ENCODE measurements at places on chromosomes 3 and 15. TPM values are rescaled to one million over a fixed set of nuclear protein-coding genes. Genes with fewer than 3 reads are reported as not detected.

GRCh38 chr3:128873244-128874022 lies 6.0 kb upstream of the ACAD9 start:
- DNase-seq: no peak

CLDN16 gene
- not detected for polyA plus RNA-seq

DNA sequence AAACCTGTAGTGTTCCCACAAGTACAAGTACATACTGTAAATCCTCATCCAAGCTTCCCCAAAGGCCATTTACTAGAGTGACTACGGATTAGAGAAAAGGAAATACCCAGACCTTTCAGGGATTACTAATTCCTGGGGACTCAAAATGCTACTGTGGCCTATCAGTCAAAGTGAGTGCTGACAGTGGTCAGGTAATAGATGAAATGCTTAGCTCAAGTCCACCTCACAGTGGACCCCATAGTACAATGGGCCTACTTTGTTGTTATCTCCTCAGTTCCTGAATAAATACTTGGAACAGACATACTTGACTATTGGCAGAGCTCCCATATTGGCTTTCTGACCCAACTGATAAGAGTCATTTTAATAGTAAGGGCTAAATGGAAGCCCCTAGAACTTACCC lies 61.6 kb downstream of the MAP4 start:
- DNase-seq: peak; percentile 59

- no peak for DNase-seq
Observed at GRCh38 chr15:34155859-34156258, 54.0 kb downstream of the PGBD4 start.

DNA sequence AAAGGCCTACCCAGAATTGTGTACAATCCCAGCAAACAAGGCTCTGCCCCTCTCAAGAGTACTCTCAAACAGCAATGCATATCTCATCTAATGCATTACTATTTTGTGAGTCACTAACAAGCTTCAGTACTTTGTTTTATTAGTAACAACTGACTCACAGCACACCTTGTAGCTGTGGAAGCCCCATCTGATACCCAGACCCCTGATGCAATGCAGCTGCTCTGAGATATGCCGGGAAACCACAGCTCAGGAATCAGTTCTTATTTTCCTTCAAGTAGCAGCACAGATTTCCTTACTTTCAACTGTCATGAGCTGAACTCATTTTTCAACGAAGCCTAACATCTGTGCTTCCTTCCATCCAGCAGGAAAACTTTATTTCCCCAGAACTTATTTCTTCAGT lies 37.8 kb downstream of the CCNL1 start:
- no peak for DNase-seq

GRCh38 chr15:61528581-61528910 lies 299.4 kb upstream of the RORA start:
- no peak for DNase-seq

GRCh38 chr3:80734483-80734882 lies 966.7 kb upstream of the ROBO1 start:
- no peak for DNase-seq

DNA sequence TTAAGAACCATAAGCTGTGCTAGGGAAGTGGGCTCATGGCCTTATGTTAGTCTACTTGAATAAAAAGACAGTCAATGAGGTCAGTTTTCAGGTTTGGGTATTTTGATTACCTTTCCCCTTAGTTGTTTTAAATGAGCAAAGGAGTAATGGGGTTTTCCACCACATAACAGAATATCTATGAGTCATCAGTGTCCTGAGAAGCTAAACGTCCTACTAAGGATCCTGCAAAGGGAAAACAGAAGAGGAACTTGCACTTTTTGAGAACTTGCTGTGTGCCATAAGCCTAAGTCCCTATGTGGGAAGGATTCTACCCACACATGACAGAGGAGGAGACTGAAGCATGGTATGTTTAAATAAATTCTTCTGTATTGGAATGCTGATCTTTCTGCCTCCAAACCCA lies 292.8 kb upstream of the TMC3 start:
- no peak for DNase-seq

DNA sequence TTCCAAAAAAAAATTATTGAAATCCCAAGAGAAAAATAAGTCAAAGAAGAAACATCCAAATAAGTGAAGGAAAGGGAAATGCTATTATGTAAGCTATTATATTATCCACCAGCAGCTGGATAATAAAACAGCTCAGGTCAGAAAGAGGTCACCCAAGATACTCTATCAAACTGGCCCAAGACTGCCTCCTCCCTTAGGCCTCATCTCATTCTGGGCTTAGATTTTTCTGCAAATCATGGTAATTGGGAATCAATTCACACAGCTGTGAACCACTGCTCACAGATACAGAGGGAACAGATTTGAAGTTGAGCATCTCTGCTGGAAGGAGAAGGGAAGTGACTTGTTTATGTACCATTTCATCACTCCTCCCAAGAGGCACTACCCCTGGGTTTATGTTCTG lies 294.6 kb upstream of the DPPA4 start:
- no peak for DNase-seq

MB21D2 gene
- 2.3 TPM for polyA plus RNA-seq

- DNase-seq: peak; percentile 34
Observed at GRCh38 chr15:46207341-46207740, 572.5 kb downstream of the SQOR start.

GRCh38 chr15:77499087-77499760 lies 78.5 kb downstream of the HMG20A start:
- no peak for DNase-seq

GRCh38 chr3:146313746-146314111 lies 62.8 kb upstream of the PLSCR4 start:
- peak; percentile 19 for DNase-seq

GRCh38 chr15:67863442-67863987 lies 23.7 kb upstream of the RNU6-1 start:
- DNase-seq: peak; percentile 93

SLC2A2 gene
- polyA plus RNA-seq: not detected

DNA sequence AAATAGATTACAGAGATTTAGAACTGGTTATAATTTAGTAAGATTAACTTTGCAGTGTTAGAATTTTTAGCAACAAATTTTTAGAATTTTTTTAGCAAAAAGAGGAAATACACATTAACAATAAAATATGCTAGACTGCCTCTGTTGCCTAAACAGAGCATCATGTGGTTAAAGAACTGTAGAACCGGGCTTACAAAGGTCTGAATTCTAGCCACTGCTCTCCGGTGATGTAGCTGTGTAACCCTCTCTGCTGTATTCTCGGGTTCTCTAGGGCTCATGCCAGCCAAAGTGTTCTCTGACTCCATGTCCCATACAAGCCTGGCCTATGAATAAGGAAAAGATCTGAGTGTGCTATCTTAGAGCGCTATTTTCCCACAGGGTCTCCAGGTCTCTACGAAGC lies 2.9 kb upstream of the P2RY12 start:
- no peak for DNase-seq

GPD1L gene
- 16.5 TPM for polyA plus RNA-seq

GRCh38 chr15:79136434-79137046 lies 46.0 kb upstream of the RASGRF1 start:
- no peak for DNase-seq

DNA sequence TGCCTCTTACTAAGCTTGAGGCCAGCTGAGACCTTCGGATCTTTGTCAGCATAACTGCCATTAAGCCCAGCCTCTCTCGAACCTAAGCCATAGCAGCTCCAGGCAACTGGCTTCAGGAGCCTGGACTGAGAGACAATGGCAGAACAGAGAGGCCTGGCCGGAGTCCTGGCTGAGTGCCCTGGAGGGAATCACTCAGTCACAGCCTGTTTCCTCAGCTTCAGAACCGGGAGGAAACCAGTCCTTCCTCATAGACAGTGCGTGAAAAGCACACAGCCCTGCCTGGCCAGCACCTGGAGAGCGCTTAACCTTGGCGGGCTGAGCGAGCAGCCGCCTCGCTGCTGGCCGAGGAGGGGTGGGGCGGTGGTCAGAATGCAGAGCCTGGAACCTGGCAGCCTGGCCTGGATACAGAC lies 21.6 kb downstream of the RNU5B-1 start:
- peak; percentile 74 for DNase-seq

- no peak for DNase-seq
Observed at GRCh38 chr3:160196511-160197104, 28.6 kb upstream of the C3orf80 start.

ARHGEF3 gene
- 9.2 TPM for polyA plus RNA-seq

CYP1A2 gene
- polyA plus RNA-seq: not detected

FGD5 gene
- 2.7 TPM for polyA plus RNA-seq

GRCh38 chr15:96011136-96011535 lies 319.4 kb upstream of the NR2F2 start:
- no peak for DNase-seq

DNA sequence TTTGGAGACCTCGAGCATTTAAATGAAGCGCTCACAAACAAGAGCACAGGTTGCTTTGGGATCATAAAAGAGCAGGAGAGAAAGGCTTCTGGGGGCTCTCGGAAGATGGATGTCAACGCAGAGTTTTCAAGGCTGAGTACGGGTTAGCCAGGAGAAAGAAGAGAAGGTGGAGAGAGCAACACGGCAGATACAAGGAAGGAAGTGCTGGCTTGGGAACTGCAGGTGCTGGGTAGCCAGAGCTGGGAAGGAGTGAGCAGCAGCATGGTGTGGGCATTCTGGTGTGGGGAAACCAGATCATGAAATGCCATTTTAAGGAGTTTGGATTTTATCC lies 580 bp upstream of the RUBCN start:
- DNase-seq: no peak

TMEM43 gene
- 12.6 TPM for polyA plus RNA-seq

PLXND1 gene
- polyA plus RNA-seq: 44.7 TPM

DNA sequence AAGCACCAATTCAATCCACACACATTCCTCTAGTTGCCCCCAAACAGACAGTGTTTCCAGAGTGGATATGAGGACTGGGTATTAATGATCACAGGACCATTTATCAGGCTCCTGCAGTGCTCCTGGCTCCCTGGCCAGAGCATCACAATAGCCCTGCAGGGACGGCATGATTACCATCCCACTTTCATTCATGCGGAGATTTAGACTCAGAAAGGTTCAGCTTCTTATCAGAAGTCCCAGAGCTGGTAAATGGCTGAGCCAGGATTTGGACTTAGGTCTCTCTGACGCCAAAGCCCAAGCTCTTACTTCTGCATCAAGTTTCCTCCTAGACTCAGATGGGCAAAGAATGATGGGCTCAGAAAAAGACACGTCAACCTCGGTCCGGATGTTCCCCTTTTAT lies 2.9 kb upstream of the EPHB3 start:
- peak; percentile 20 for DNase-seq

GRCh38 chr3:105564546-105565288 lies 198.0 kb downstream of the ALCAM start:
- no peak for DNase-seq

KLHDC8B gene
- polyA plus RNA-seq: 17.6 TPM

TCF12 gene
- polyA plus RNA-seq: 15.8 TPM

CTXN2 gene
- polyA plus RNA-seq: 0.05 TPM

MFN1 gene
- polyA plus RNA-seq: 9.7 TPM

- DNase-seq: no peak
Observed at GRCh38 chr3:152236716-152237115, 32.0 kb upstream of the MBNL1 start.

CNTN3 gene
- 1.3 TPM for polyA plus RNA-seq

- DNase-seq: no peak
Observed at GRCh38 chr15:90819390-90819789, 49.0 kb upstream of the FURIN start.

- no peak for DNase-seq
Observed at GRCh38 chr3:192091831-192092230, 630.9 kb downstream of the PYDC2 start.

GOLGA8J gene
- polyA plus RNA-seq: not detected

DGKG gene
- polyA plus RNA-seq: 0.12 TPM

DNA sequence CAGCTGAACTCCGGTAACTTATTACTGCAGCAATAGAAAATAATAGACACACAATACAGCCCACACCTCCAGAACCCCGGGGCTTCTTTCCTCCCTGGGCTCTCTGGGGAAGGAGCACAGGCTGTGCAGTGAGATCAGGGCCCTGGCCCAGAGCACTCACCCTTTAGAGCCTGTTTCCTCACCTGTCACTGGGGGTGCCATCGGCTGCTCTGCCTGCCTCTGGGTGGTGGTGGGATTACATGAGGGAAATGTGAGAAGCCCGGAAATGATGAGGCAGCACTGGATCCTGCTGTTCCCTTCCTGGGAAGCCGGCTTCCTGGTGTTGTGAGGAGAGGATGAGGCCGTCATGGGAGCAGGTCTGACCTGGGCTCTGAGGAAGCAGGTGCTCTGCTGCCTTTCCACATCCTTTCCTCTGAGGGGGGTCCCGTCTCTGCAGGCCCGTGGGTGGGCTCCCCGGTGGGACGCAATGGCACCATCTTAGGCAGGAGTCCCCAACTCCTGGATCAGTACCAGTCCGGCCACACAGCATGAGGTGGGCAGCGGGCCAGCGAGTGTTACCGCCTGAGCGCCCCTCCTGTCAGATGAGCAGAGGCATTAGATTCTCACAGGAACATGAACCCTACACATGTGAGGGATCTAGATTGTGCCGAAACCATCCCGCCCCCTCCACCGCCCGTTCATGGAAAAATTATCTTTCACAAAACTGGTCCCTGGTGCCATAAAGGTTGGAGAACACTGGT lies 220.9 kb upstream of the CTDSPL start:
- DNase-seq: no peak

- DNase-seq: no peak
Observed at GRCh38 chr3:131535131-131535530, 32.4 kb upstream of the MRPL3 start.
